GM12891 (cell line): ENCODE measurements at places on chromosomes 6 and 20.

GRCh38 chr20:58450254-58450653, 61.2 kb downstream of the VAPB start:
- no peak for DNase-seq

- DNase-seq, result no peak
Measured at GRCh38 chr6:79546186-79546585, 9.0 kb upstream of the LCA5 start.

DNA sequence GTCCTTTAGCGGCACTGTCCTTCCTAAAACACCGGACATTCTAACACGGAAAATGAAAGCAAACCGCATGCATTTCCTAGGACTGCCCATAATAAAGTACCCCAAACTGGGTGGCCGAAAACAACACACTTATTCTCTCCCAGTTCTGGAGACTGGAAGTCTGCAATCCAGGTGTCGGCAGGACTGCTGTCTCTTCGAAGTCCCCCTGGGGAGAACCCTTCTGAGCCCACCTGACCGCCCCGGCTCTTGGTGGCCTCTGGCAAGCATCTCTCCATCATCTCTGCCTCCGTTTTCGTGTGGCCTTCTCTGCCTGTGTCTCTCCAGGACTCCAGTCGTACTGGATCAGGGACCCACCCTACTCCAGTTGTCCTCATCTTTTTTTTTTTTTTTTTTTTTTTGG, 55.4 kb downstream of the SYNJ2 start:
- no peak for DNase-seq

DNA sequence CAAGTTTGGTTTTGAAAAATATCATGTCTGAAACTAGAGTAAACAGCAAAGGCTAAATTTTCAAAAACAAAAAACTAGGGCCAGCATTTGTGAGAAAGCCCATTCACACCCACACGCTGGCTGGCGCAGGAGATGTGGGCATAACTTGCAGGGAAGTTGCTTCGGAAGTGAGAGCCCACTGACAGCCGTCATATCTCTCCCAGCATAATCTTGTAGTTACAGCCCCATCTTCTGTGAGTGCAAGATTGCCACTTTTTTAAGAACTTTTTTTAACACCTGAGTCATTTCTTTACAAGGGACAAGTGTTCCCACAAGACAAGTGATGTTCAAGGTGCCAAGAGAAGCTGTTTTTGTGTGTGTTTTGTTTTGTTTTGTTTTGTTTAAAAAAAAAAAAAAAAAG, 212.5 kb upstream of the CNR1 start:
- DNase-seq, result no peak

DNA sequence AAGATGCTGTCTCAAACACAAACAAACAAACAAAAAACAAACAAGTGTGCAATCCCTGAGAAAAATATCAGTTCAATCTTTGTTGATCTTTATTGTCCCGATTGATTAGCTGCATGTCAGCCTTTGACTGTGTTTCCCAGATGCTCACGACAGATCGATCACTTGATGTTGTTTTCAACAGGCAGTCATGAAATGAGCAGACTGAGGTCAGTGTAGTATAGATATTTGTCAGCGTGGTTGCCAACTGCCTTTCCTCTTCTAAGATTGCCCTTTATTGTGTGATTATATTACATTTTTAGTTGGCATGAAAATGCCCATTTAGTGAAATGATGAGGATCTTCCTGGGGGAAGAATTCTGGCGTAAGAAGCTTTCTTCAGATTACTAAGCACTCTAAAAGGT, 25.6 kb downstream of the UTRN start:
- no peak for DNase-seq

DNA sequence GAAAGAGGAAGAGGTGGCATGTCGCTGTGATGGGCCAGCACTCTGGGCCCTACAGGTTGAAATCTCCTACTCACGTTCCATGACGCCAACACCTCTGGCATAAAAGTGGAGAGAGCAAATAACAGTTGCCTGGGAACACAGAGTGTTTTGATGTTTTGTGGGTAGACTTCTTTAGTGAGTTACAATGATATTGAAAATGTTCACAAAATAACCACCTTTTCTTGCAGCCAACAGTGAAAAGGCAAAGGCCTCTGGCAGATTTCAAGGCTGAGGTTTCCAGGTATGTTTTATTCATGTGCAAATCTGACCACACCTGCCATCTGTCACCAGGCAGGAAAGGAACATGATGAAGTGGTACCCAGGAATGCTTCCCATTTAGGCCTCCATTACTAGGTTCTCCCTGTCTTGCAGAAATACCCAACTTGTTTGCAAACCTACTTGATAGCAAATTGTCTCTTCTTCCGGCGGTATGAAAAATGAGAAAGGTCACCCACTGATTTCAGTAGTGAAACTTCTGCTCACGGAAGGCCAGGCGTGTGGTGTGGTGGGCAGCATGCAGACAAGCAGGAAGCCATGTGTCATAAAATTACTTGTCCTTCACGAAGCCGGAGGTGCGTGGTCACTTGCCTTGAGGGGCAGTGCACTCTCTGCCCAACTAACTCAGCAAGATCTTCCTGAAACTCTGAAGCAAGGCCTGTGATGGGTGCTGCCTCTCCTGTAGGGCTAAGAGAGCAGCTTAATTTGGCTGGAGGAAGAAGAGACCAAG, 299.1 kb upstream of the PRDM1 start:
- no peak for DNase-seq

DNA sequence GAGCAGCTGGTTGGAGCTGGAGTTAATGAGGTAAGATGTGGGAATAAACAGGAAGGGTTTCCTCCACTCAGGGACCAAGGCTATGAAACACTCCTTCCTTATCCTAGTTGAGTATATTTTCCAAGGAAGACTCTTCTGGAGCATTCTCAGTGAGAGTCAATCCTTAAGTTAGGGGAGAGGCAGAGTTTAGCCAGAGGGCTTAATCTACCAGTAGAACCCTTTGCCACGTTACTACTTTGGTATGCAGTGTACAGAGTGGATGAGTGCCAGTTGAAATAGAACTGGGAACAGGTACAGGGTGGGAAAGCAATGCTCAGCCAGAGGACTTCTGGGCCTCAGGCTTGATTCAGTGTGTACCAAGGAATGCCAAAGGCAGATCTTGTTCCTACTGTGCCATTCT, 114.3 kb downstream of the UBE3D start:
- no peak for DNase-seq

DNA sequence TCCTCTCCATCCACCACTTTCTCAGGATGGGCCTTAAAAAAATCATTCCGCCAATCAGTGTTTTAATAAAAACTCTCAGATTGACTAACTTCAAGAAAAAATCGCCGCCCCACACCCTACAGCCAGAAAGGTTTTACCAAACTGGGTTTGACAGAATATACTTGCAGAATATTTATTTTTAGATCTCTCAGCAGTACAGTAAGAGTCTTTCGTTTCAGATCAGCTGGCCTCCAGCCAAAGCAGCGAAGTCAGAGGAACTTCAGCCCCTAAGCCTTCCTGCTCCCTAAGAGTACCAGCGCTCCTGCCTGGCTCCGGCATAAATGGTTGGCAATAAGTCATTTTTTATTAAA, 24.7 kb downstream of the TBC1D7 start:
- DNase-seq, result peak; percentile 41

GRCh38 chr6:13795041-13795750, 19.2 kb downstream of the MCUR1 start:
- peak; percentile 49 for DNase-seq

- no peak for DNase-seq
Measured at GRCh38 chr20:38551056-38551626, 29.9 kb upstream of the ADIG start.

DNA sequence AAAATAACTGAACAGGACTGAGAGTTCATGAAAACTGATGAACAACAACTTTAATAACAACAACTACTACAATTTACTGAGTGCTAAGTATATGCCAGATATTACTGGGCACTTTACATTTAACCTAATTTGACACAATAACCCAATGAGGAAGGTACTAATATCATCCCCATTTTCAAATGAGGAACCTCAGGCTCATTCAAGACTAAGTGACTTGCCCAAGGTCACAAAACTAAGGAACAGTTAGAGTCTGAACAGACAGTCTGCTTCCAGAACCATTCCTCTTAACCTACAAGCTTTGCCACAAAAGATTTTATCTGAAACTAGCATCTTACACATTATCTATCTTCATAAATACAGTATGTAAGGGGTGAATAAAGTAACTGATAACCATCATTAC, 10.6 kb upstream of the NDRG3 start:
- DNase-seq, result no peak

GRCh38 chr6:20117474-20117873, 94.8 kb downstream of the MBOAT1 start:
- no peak for DNase-seq

- DNase-seq, result no peak
Measured at GRCh38 chr6:160180706-160181105, 59.1 kb downstream of the SLC22A1 start.

DNA sequence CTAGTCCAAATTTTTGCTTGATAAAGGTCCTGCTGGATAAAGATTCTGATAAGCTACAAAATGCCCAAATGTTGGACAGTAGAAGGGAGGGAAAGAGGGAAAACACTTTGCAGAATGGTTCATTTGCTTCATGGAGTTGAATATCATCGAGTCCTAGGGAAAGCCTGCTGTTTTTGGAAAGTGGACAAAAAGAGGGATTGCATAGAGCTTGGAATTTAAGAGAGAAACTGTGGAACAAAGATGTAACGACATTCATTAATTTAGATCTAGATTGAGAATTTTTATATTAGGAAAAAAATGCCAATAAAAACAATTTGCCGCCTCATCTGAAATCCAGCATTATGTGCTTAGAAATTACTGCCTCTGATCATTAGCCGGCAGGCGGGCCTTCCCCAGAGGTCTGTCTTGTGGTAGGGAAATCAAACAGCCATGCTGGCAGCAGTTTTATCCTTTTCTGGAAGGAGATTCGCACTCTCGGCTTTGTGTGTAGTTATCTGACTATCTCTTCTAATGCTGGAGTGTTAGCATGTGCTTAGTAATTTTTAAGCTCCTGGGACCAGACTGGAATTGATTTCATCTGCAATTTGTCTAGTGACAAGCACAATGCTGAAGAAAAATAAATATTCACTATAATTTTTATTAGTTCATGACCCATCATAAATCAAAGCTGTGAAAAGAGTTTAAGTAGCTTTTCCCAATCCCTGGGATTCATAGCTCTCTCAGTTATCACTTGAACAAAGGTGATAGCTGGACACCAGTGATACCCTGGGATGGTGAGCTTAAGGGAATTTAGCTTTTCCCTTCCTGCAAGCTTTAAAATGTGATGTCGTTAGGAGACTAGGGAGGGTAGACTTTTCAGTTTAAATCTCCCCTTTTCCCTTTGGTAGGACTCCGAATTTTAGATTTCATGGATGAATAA, 329.5 kb downstream of the PRL start:
- DNase-seq, result no peak

DNA sequence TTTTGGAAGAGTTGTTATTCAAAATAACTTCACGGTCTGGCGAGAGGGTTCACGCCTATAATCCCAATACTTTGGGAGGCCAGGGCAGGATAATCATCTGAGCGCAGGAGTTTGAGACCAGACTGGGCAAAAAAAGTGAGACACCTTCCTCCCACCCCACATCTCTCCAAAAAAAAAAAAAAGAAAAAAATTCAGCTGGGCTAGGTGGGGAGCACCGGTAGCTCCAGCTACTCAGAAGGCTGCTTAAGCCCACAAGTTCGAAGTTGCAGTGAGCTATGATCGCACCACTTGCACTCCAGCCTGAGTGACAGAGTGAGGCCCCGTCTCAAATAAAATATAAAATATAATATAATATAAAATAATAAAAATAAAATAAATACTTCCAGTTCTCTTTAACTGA, 10.4 kb downstream of the OR2B2 start:
- DNase-seq, result no peak

DNA sequence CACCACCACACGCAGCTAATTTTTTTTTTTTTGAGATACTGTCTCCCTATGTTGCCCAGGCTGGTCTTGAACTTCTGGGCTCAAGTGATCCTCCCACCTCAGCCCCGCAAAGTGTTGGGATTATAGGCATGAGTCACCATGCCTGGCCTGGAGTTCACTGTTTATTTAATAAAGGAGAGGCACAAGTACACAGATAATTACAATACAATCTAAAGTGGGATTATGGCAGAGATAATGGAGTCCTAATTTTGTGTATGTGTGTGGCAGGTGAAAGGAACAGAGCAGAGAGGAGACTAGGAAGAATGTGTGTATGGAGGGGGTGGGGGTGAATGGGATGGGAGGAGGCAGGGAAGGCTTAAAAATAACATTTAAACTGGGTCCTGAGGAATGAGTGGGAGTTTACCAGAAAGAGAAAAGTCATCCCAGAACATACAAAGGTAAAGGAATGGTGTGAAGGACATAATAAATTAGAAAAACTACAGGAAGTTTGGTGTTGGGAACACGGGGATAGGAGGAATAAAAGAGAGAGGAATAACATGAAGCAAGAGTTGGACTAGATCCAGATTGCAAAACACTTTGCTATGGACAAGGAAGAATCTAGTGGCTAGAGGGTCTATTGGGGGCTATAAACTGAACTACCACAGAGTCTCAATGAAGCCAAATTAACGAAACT, 4.4 kb downstream of the NCOA5 start:
- DNase-seq, result no peak

- DNase-seq, result no peak
Measured at GRCh38 chr20:38926934-38927616, 858 bp downstream of the FAM83D start.
